ENCODE measurements at places on chromosomes 11 and 22.

- DNase-seq: no peak
Measured at GRCh38 chr11:44133335-44133946, 38.0 kb downstream of the EXT2 start.

DNA sequence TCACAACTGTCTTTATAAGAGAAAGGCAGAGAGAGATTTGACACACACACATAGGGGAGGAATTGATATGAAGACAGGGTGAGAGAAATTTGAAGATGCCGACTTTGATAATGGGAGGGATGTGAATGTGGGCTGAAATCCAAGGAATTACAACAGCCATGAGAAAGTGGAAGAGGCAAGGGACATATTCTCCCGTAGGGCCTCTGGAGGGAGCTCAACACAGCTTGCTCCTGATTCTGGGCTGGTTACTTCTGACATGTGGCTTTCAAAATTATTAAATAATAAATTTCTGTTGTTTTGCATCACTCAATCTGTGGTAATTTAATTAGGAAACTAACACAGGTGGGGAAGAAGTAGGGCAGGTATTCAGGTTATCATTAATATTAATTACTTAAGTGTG lies 282.9 kb downstream of the LUZP2 start:
- DNase-seq: no peak

DNA sequence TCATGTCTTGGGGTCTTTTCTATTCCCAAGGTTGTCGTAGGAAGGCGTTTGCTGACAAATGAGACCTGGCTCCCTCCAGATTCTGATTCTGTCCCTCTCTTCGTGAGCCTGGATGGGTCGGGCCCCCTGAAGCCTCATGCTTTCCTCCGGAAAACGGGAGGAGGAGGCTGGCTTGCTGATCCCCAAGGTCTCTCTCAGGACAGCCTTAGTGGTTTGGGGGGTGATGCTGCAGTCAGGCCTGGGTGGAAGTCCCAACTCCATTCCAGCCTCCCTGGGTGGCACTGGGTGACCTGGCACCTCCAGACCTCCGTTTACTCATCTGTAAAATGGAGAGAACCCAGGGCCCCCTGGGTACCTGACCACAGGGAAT lies 23.4 kb upstream of the SMIM38 start:
- DNase-seq: no peak

DNA sequence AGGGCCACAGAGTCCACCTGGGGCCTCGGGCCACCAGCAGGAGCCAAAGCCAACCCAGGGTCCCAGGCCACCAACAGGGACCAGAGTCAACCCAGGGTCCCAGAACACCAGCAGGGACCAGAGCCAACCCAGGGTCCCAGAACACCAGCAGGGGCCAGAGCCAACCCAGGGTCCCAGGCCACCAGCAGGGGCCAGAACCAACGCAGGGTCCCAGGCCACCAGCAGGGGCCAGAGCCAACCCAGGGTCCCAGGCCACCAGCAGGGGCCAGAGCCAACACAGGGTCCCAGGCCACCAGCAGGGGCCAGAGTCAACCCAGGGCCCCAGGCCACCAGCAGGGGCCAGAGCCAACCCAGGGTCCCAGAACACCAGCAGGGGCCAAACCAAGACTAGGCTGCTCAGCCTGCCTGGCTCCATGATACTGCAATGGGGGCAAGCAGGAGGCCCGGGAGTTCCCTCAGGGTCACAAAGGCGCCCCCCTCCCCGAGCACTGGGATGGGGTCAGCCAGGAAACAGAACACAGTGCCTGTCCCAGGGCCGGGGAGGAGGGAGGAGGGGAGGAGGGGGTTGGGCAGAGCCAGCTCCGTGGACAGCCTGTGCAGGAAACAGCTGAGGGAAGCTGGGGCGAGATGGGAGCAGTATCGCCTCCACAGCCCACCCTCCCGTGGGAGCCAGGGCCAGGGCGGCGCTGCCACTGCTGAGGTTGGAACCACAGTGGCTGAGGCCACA lies 62.0 kb upstream of the PRR5 start:
- DNase-seq: no peak

DNA sequence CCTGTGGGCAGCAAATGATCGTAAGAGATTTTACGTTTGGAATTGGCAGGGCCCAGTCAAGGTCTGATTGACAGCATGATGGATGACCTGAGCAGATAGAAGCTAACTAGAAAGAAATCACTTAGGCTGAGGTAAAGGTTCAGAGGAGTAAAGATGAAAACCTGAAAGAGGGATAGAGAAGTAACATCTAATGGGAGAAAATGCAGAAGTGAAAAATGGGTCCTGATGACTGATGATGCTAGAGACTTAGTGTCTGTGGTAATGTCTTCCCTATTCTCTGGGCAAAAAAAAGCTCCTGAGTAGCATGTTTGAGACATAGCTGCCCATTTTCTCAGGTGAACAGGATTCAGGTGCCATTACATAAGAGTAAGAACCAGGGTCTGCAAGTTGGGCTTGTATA lies 628.8 kb upstream of the ANO5 start:
- DNase-seq: no peak

DNA sequence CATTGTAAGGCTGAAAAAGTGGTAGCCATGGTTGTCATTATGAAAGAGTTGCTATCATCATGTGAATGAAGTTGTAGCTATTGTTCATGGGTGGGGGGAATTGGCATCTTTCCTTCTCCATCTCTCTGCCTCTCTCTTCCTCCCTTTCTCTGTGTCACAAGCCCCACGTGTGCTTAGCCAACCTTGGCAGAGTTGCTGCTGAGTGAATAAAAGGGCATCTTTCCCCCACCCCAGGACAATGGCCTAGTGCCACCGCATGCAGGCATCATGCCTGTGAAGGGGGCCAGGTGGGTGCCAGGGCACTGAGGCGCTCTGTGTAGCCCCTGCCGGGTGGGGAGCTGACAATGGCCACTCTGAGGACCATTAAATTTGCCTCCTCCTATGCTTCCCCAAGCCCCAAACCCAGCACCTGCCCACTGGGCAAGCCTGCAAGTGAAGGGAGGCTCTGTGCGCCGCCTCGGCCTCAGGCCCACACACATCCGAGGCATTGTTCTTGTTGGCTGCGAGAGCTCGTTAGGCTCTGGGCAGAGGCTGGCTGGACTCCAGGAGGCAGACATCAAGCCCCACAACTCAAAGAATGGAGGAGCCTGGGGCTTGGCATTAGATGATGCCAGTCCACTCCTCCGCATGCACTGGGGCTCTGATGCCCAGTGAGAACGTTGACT lies 103.9 kb downstream of the SEZ6L start:
- DNase-seq: no peak

DNA sequence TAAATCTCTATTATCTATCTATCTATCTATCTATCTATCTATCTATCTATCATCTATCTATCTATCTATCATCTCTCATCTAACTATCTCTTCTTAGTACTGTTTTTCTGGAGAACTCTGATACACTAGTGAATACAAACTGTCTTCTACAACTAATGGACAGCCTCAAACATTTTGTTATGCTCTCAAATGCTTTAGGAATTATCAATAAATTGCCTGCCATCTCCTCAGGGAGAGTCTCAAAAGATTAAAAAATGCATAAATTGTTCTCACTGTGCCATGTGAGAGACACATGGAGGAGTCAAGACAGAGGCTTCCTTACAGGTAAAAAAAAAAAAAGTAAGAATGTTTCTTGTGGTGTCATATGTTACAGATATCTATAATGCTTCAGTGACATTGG lies at the start of gene OR8K3:
TSS of gene OR8K3 (plus strand) at position 301 of the 400 bp plus-strand sequence. CDS start 3,163 bp downstream, outside the sequence.
- DNase-seq: no peak

GRCh38 chr22:20964799-20965103 lies 2.3 kb upstream of the AIFM3 start:
- DNase-seq: no peak

GRCh38 chr11:47010179-47010578 lies 73.6 kb downstream of the CSTPP1 start:
- no peak for DNase-seq

GRCh38 chr11:88348870-88349269 lies 11.3 kb upstream of the CTSC start:
- DNase-seq: no peak

Measured in stimulated activated naive CD8-positive, alpha-beta T cell treated with anti-CD3 and anti-CD28 coated beads, Interleukin-15, amount 100 ng/mL, for 72 hours (primary cell).